ENCODE measurements at places on chromosomes 3 and 15.

DNA sequence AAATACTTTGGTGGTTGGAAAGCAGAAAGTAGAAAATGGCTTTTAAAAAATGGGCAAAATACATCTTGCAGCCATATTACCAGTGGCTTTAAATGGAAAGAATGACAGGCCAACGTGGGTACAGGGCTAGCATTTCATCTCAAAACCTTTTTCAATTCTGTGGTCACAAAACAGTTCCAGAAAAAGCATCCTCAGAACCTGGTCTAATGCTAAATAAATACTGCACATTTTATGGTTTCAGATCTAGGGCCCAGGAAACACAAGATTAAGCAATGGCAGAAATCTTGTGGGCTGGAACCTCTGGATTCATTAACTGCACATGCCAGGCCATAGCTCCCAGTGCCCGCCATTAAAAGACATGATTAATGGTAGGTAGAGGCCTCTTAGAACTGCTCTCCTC is 470.2 kb upstream of the RASGRP1 start:
- DNase-seq: no peak

DNA sequence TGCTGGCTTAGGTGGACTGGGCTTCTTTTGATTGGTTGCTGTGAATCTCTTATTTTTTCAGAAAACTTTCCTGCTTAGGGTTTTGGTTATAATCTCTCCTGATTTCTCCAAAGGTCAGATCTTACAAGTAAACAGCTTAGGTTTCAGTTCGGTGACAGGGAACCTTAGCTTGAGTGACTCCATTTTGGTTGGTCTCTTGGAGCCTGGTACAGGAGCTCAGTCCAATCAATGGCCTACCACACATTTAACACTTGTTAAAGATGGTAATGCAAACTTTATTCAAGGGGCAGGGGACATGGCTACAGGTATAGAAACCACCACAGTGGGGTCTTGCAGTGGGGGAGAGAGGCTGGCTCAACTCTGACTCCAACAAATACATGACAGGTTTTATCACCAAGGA is 180.9 kb upstream of the THBS1 start:
- no peak for DNase-seq

DNA sequence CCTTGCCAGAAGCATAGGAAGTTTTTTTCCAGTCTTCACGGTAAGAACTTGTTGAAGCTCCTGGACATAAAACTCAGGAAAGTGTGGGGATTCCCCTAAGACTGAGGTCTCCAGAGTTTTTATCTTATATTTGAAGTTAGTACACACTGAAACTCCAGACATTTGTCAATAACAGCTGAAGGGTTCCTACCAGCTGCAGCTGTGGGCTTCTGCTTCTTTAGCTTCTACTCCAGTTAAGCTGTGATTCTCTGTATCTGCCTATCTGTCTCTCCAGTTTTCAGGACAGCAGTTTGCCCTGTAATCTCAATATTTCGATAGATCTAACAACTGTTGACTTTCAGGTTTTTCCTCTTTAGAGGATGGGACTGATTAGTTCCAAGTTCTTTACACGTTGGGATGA is 966.0 kb upstream of the SEMA6D start:
- DNase-seq: no peak

DNA sequence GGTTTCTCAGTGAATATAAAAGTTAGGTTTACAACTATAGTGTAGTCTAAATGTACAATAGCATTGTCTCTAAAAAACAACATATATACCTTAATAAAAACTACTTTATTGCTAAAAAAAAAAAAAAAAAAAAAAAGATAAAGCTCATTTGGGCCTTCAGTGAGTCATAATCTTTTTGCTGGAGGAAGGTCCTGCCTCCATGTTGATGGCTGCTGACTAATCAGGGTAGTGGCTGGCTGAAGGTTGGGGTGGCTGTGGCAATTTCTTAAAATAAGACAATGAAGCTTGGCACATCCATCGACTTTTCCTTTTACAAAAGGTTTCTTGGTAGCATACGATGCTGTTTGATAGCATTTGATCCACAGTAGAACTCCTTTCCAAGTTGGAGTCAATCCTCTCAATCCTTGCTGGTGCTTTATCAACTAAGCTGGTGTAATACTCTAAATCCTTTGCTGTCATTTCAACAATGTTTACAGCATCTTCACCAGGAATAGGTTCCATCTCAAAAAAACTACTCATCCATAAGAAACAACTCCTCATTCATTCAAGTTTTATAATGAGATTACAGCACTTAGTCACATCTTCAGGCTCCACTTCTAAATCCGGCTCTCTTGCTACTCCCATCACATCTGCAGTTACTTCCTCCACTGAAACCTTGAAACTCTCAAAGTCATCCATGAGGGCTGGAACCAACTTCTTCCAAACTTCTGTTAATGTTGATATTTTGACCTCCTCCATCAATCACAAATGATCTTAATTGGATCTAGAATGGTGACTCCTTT is 13.3 kb downstream of the ZNF280D start:
- DNase-seq: no peak

GRCh38 chr15:52080031-52080430 is 32.5 kb downstream of the BCL2L10 start:
- DNase-seq: no peak
